ENCODE measurements at places on chromosomes 4 and X.
A peak's percentile ranks its signal among the peaks of the same experiment; 100 is the strongest.

DNA sequence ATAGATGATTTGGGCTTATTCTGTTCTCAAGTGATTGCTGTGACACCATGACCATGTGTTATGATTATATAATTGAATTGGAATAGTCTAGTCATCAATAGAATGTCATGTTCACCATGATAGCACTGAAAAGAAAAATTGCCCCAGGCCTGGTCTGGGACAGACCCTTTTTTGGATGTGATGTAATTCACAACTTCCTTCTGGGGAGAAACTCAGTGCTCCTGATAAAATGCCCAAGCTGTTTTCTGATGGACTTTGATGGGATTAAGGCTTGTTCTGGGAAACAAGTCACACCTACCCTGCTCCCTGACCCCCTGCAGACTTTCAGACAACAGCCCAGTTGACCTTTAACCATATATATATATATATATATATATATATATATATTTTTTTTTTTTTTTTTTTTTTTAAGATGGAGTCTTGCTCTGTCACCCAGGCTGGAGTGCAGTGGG, 65.3 kb downstream of the RHOH start:
- no peak for DNase-seq

DNA sequence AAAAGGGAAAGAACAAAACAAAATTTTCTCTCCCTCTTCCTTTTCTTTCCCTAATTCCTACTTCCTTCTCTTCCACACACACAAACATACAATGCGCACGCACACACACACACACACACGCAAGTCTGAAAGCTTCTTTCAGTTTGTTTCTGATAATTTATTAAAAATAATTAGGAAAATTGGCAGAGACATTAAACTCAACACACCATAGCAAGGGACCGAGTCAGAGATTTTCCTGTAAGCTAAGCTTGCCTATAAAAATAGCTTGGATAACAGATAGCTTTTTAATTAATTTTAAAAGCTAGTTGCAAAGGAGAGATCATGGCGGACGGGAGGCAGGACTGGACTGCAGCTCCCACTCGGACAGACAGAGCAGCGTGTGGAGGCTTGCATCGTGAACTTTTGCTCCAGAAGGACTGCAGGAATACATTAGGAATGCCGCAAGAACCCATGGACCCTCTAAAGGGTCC, 92.6 kb upstream of the MAPK10 start:
- DNase-seq = no peak

GRCh38 chr4:76748649-76749048, 149.3 kb downstream of the SOWAHB start:
- no peak for DNase-seq

DNA sequence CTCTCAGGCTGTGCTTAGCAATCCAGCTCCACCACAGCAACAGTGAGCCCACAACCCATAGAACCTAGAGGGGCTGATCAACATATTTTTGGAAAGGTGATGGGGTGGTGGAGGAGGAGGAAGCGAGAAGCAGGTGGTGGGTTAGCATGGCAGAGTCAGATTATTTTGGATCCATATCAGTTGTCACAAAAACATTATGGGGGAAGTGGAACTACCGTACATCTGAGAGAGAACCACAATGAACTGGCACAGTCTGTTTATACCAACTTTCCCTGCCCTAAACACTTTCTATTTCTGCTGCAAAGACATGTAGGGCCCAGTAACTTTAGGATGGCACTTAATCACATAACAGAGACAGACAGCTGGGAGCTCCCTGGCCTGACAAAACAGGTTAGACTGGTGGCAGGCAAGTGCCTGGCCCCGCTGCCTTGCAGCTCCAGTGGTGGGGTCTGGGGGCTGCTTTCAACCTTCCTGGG, 4.3 kb downstream of the SLC9A7 start:
- no peak for DNase-seq

GRCh38 chr4:55366621-55367020, 20.6 kb downstream of the SRD5A3 start:
- DNase-seq = no peak

GRCh38 chr4:64538219-64538618, 129.0 kb upstream of the TECRL start:
- DNase-seq = no peak

- no peak for DNase-seq
Measured at GRCh38 chrX:118205421-118206395, 89.1 kb upstream of the KLHL13 start.

DNA sequence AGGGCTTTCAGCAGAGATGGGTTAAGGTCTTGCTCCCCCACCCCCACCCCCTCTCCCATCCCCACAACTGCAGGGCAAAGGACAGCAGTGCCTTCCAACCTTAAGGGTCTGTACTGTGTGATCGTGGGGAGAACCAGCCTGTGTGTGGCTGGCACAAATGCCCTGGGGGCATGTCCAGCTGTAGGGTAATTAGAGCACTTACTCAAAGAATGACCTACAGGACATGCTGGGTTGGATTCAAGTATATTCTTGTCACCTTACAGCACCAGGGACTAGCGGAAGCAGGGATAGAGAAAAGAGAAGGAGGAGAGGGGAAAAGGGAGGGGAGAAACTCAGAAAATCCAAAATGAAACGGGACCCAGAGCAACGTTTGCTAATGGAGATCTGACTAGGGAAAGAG, 191.3 kb upstream of the GATB start:
- no peak for DNase-seq

- no peak for DNase-seq
Measured at GRCh38 chr4:112766422-112766821, 129.5 kb downstream of the LARP7 start.

DNA sequence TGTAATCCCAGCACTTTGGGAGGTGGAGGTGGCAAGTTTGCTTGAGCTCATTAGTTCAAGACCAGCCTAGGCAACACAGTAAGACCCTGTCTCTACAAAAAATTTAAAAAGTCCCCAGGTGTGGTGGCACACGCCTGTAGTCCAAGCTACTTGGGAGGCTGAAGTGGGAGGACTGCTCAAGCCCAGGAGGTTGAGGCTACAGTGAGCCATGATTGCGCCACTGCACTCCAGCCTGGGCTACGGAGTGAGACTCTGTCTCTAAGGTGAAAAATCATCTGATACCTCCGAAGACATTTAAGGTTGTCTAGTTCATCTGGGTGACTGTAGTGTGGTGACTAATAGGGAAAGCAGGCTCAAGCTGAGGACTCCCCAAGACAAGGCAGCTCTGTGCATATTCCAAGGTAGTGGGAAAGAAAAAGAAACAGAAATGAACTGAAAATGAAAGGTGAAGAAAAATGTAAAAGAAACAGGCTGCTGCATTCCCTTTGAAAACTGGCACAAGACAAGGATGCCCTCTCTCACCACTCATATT, 23.3 kb downstream of the FRYL start:
- DNase-seq = no peak

- DNase-seq = no peak
Measured at GRCh38 chr4:73019462-73020047, 50.0 kb downstream of the COX18 start.

- no peak for DNase-seq
Measured at GRCh38 chr4:67568820-67569219, 10.3 kb downstream of the STAP1 start.

- no peak for DNase-seq
Measured at GRCh38 chr4:122500852-122501501, 44.5 kb upstream of the IL2 start.

DNA sequence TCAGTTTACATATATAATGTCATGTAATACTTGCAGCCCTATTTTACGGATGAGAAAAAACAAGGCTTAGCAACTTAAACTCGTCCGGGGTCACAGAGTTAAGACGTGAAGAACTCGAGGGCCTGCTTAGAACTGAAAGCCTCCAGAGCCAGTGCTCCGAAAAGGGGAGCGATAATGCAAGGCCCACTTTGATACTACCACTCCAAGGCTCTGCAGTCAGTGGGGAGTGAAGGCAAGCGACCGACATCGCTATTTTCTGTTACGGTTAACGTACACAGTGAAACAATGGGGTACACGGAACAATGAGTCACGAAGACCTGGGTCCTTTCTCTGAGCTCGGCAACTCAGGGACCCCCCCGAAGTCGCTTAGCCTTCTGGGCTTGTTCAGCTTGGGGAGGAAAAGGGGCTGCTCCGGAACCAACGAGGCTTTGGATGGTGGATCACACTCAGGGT, 965 bp downstream of the PPA2 start:
- DNase-seq = no peak

DNA sequence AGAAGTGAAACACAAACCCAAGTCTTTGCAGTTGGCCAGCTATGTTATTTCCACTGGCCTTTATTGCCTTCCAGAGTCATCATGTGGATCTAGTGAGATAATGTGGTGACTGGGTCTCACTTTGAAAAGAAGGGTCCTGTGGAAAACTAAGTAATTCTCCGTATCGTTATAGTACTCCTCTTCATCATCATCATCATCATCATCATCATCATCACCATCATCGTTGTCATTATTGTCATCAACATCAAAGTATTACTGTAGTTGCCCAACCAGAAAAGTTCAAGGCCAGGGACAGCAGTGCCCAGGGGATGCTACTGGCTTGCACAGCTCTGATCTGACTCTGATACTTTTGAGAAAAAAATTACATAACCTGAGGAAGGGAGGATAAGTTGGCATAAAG, 295.6 kb upstream of the F9 start:
- DNase-seq = no peak

DNA sequence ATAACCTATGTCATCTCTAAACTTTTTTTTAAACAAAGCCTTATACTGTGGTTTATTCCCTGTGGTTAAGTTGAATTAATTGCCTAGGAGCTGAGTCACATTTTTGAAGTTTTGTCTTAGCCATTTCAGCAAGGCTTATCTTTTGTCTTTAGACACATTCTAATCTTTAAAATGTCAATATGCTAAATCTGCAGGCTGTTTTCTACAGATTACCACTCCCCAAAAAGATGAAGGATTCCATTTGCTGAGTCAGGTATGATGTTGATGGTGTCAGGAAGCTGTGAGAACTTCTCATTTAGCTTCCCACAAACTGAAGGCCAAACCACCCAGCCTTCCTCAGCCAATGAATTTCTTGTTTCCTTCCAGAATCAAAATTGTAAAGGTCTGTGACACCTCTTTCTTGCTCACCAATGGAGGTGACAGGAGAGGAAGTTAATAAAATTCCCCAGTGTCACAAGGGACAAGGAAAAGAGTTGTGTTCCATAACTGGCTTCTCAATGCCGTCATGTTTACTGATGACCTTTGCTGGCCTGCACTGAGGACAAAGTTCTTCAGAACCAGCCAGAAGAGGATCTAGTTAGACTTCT, 3.7 kb upstream of the CXCL6 start:
- no peak for DNase-seq

- no peak for DNase-seq
Measured at GRCh38 chr4:114100288-114101031, 121.0 kb upstream of the ARSJ start.

DNA sequence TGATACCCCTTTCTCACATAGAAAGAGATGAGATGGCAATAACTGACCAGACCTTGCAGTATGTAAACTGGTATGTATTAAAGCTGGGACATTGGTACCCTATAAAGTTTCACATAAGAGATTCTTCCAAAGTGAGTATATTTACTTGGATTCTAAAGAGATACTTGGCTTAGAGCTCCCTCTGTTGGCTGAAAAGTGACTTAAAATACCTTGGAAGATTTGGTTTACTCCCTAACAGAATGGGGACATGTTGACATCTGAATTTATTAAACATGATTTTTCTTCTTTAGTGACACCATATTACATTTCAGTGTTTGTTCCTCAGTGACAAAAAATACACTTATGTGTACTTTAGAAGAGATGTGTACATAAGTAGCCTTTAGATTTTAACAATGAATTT, 47.9 kb upstream of the RGN start:
- no peak for DNase-seq

- no peak for DNase-seq
Measured at GRCh38 chr4:252065-252601, 53.1 kb downstream of the ZNF732 start.

- peak; percentile 72 for DNase-seq
Measured at GRCh38 chrX:154396973-154397887, 947 bp upstream of the RPL10 start.

DNA sequence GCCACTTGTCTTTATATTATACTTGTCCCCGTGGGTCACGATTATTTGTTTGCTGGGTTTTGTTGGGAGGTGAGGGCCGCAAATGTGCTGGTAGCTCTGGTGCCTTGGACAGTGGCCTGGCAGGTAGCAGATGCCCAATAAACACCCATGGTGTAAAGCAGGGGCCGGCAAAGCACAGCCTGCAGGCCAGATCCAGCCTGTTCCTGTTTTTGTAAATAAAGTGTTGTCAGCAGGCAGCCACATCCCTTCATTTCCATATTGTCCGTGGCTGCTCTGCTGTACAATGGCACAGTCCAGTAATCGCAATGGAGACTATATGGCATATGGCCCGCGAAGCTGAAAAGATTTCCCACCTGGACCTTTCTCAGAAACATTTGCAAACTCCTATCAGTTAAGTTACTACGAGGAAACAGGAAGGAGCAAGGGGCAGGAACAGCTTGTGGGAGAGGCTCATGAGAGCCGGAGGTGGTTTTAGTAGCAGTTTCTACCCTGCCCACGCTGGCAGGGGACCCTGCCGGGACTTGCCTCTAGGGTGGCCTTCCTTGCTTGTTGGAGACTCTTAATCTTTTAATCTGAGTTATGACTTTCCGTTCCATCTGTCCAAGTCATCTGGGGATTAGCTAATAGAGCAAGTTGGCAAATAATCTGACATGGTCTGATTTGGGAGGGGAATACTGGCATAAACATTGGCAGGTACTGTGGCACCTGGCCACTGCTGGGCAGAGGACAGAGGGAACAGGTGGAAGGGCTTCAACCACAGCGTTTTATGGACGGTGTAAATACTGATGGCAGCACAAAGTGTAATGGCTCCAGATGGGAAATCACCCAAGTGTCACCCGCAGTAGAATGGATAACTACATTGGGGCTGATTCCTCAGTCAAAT, 19.6 kb downstream of the CLCN4 start:
- no peak for DNase-seq

DNA sequence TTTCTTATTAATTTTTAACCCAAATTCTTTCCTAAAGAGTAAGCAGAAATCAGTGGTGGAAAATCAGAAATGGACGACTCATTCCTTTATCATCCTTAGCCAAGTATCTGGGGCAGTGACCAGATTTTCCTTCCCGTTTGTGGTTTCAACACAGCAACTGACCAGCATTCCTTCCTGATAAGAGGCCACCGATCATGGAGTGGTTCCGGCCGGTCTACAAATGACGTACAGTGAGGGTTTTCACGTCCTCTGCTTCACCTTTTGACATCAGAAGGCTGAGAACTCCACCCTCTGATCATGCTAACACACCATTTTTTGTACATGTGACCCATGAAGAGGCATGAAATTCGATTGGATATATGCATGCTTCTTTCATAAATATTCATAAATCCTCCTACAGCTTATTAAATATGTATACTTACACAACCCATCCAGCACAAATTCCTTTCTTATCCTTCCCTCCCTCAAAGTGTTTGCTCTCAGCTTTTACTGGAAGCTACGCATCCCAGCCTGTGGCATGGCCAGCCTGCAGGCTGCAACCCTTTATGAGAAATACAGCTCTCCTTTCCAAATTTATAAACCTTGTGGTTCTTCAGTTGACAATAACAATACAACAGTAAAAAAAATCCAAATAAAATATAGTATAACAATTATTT, 173.0 kb upstream of the CASK start:
- DNase-seq = no peak

- DNase-seq = no peak
Measured at GRCh38 chr4:10715696-10716095, 31.1 kb upstream of the CLNK start.

GRCh38 chr4:186939766-186940165, 216.1 kb upstream of the FAT1 start:
- DNase-seq = no peak

All from CD4-positive, alpha-beta T cell treated with Interferon gamma for 1 hour (primary cell).